ENCODE measurements at places on chromosomes 3 and 15.
A peak's percentile ranks its signal among the peaks of the same experiment; 100 is the strongest.

DNA sequence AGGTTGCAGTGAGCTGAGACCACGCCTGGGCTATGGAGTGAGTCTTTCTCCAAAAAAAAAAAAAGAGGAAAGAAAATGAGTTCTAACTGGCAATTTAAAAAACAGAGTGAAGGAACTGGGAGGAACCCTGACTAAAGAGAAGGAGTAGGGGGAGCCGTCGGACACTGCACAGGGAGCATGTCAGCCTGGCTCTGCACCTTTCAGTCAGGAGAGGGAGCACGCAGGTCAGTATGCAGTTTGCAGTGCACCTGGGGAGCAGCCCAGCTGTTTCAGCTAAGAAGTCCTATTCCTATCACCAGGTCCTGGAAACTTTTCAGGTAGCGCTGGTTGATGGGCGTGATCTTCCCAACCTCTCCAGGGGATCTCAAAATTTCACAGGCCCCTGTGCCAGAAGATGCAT is 14.9 kb upstream of the ZXDC start:
- DNase-seq = no peak

DNA sequence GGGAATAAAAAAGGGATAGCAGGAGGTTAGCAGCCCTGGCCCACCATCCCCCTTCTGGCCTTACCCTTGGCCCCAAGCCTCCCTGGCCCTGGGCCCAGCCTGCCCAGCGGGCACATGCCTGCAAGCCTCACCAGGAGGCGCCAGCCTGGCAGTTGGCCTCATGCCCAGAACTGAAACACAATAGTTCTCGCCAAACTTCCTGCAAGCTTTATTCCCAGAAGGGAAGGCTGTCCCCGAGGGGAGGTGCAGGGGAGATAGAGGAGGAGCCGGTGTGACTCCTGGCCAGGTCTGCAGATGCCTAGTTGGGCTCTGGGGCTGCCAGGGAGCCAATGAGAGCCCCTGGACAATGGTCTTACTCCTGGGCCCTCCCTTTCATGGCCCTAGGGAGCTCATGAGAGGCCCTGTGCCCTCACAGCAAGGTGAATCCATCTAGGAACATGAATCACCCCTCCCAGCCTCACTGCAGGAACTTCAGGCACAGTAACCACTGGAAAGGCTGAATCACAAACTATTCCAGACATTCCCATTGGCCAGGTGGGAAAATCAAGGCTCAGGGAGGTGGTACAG is 4.0 kb downstream of the CCDC33 start:
- peak; percentile 56 for DNase-seq

- no peak for DNase-seq
Measured at GRCh38 chr3:14204515-14205284, 26.1 kb downstream of the LSM3 start.

GRCh38 chr15:80982205-80982604 is 7.4 kb downstream of the MESD start:
- DNase-seq = no peak

DNA sequence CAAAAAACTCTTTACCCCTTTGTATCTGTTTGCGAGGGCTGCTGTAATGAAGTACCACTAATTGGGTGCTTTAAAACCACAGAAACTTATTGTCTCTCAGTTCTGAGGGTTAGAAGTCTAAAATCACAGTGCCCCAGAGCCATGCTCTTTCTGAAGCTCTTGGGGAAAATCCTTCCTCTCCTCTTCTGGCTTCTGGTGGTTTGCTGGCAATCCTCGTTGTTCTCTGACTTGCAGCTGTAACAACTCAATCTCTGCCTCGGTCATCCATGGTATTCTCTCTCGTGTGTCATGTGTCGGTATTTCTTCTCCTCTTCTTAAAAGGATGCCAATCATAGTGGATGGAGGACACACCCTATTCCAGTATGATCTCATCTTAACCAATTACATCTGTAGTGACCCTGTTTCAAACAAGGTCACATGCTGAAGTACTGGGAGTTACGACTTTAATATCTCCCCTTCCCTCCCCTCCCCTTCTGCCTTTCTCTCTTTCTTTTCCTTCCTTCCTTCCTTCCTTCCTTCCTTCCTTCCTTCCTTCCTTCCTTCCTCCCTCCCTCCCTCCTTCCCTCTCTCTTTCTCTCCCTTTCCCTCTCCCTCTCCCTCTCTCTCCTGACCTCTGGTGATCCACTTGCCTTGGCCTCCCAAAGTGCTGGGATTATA is 6.5 kb upstream of the ARL8B start:
- DNase-seq = no peak

DNA sequence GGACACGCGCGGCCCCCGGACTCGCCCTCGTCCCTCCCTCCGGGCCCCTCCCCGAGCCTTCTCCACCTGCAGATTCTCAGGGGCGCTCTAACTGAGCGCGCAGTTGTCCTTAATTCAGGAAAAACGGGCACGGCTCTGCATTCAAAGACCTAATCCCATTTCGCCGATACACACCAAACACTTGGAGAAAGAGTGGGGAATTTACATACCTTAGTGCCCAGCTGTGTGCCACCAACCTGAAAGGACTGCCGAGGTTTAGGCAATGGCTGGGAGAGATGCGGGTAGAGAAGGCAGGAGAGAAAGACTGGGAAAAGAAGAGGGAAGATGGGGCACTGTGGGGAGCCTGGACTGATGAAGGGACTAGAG is 21.8 kb downstream of the IGDCC3 start:
- no peak for DNase-seq

GRCh38 chr3:43296565-43296964 is 10.2 kb downstream of the SNRK start:
- no peak for DNase-seq

GRCh38 chr3:193149998-193150397 is 91.0 kb upstream of the PLAAT1 start:
- no peak for DNase-seq

GRCh38 chr3:26559227-26559626 is 63.3 kb upstream of the LRRC3B start:
- DNase-seq = no peak

GRCh38 chr15:68626283-68626682 is 47.5 kb downstream of the CORO2B start:
- DNase-seq = no peak

GRCh38 chr3:188947401-188948280 is 224.1 kb upstream of the TPRG1 start:
- peak; percentile 90 for DNase-seq

DNA sequence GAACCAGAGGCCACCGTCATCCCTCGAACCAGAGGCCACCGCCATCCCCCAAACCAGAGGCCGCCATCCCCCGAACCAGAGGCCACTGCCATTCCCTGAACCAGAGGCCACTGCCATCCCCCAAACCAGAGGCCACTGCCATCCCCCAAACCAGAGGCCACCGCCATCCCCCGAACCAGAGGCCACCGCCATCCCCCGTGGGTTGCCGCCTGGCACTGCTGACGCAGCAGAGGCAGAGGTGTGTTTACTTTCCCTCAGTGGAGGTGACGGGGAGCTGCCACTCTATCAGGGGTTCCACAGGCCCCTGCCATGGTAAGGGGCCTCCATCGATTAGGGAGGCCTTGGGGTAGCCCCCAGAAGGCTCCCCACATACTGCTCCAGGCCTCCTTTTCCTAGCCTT is 1.5 kb downstream of the IQSEC1 start:
- DNase-seq = no peak

- DNase-seq = no peak
Measured at GRCh38 chr3:46659285-46659684, 34.2 kb downstream of the ALS2CL start.
